ENCODE measurements at places on chromosomes 1 and 21.

DNA sequence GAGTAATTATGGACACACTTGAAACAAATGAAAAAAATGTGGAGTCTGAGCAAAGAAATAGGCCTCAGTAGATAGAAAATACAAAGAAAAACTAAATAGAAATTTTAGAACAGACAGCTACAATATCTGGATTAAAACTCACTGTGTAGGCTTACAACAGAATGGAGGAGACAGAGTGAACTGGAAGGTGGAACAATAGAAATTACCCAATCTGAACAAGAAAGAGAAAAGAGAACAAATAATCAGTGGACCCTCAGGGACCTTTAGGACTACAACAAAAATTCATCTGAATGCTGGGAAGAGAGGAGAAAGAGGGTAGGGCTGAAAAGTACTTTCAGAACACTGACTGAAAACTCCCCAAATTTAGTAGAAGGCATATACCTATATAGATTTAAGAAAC, 90.0 kb downstream of the POU2F1 start:
- DNase-seq: no peak

GRCh38 chr1:244642988-244643387, 9.9 kb upstream of the DESI2 start:
- DNase-seq: no peak

DNA sequence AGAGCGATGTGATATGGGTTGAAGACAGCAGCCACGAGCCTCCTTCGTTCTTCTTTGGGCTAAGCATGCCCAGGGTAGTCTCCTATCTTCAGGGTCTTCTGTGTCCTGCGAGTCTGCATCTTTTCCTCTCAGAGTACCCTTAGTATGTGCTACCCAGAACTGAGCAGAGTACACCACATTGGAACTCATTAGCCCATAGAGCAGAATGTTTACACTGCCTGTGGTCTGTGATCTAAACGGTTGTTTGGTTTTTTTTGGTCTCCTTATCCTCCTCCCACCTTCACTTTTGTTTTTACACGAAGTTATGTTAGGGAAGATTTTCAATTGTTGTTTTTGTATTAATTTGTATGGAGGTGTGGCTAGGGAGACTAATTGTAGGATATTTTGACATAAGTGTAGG, 126.4 kb downstream of the NEK7 start:
- no peak for DNase-seq

GRCh38 chr1:118257946-118258345, 72.9 kb upstream of the SPAG17 start:
- no peak for DNase-seq

GRCh38 chr1:2797741-2798016, 3.8 kb downstream of the TTC34 start:
- no peak for DNase-seq

- no peak for DNase-seq
Observed at GRCh38 chr1:161510477-161510876, 5.2 kb downstream of the FCGR2A start.

- no peak for DNase-seq
Observed at GRCh38 chr1:172420385-172420784, at the start of gene C1orf105. TSS of gene C1orf105 (plus strand) at chr1:172420685. CDS start at chr1:172420886, 201 bp downstream.

- DNase-seq: no peak
Observed at GRCh38 chr21:27505516-27505915, 538.6 kb upstream of the ADAMTS5 start.

GRCh38 chr1:56774067-56774609, 45.1 kb downstream of the FYB2 start:
- DNase-seq: no peak

GRCh38 chr1:87495870-87496269, 167.2 kb downstream of the LMO4 start:
- no peak for DNase-seq

- DNase-seq: no peak
Observed at GRCh38 chr1:237962985-237963384, 72.3 kb upstream of the ZP4 start.

DNA sequence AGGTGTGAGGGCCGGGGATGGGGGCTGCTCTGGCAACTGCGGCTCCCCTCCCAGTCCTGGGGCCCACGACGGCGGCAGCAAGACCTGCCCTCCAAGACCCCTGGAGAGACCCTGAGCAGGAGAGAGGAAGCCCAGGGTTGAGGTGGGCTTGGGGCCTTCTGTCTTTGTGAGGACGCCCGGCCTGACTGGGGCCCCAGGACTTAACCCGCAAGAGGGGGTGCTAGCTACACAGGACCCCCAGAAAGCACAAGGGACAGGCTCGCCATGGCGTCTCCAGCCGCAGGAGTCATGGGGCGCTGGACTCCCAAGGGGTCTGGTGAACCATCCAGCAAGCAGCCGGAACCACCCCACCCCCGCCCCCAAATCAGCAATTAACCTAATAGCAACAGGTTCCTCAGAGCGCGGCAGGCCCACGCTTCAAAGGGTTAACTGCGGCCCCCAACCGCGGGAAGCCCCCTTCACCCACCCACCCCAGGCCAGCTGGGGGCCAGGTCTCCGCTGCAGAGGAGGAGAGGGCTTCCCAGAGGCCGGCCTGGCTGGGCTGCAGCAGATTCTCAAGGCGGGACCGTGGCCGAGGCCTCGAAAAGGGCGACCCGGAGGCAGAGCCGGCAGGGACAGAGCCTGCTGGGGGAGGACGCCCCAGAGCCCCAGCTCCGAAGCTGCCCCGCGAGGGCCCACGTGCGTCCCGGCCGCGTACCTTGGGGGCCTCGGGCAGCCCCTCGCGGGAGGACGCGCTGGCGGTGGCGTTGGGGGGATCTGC, 525 bp downstream of the C1QTNF12 start:
- DNase-seq: no peak

DNA sequence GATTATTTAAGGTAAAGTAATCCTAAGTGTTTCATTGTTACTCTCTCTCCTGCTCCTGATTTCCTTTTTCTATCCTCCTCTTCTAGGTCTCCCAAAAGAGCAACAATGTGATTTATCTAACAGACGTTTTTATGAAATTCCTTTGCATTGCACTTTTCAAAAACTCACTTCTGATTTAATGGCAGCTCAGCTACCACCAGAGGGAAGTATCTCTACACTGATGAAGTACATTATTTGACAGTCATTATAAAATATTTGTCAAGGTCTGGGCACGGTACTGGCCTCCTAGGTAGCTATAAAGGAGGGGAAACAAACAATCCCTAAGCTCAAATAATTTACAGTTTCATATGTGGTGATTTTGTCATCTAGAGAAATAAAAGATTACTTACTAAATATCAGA, 15.6 kb downstream of the TMPRSS15 start:
- peak; percentile 13 for DNase-seq

DNA sequence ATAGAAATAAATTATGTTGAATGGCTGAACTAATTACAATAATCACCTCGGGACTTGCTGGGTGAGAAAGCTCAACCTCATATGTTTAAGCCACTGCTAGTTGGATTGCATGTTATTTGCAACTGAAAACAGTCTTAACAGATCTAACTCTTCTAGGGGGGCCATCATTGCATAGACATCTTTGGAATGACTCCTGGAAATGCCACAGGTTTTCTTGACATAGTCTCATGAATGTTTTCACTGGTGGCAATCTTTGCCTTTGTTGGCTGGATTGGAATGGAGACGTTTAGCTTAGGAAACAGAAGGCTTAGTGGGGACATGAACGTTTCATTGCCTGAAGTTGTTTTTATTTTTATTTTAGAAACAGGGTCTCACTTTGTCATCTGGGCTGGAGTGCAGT, 8.8 kb upstream of the WDTC1 start:
- no peak for DNase-seq

DNA sequence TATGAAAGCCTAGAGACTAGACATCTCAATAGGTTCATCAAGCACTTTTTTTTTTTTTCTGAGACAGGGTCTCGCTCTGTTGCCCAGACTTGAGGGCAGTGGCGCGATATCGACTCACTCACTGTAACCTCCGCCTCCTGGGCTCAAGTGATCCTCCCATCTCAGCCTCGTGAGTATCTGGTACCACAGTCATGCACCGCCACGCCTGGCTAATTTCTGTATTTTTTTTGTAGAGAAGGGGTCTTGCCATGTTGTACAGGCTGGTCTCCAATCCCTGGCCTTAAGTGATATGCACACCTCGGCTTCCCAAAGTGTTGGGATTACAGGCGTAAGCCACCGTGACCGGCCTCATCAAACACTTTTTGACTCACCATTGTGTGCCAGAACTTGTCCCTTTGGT, 613 bp upstream of the GPATCH4 start:
- no peak for DNase-seq
